ENCODE measurements at places on chromosomes 11 and 22.
A peak's percentile ranks its signal among the peaks of the same experiment; 100 is the strongest.

- peaks cover 2% of the 10 kb centered on the region for H3K4me1 ChIP-seq
- no peak for DNase-seq
- no peaks in the 10 kb centered on the region for H3K27me3 ChIP-seq
- no peak overlapping the region for H3K27ac ChIP-seq
- H3K36me3 ChIP-seq, result no peaks in the 10 kb centered on the region
Observed at GRCh38 chr11:78274739-78275138, 86.0 kb downstream of the USP35 start.

- H3K27ac ChIP-seq, result no peak overlapping the region
- no peaks in the 10 kb centered on the region for H3K4me1 ChIP-seq
- no peaks in the 10 kb centered on the region for H3K36me3 ChIP-seq
- H3K27me3 ChIP-seq, result no peaks in the 10 kb centered on the region
Observed at GRCh38 chr11:12461516-12461915, 84.1 kb downstream of the PARVA start.

GRCh38 chr22:22697377-22698117 lies 53.1 kb downstream of the GGTLC2 start:
- H3K4me3 ChIP-seq, result no peak overlapping the region
- no peak for DNase-seq
- no peak overlapping the region for H3K27ac ChIP-seq
- peaks cover 10% of the 10 kb centered on the region for H3K4me1 ChIP-seq
- H3K36me3 ChIP-seq, result no peaks in the 10 kb centered on the region

- H3K4me1 ChIP-seq, result no peaks in the 10 kb centered on the region
- peaks cover 8% of the 10 kb centered on the region for H3K36me3 ChIP-seq
- DNase-seq, result no peak
- no peaks in the 10 kb centered on the region for H3K27me3 ChIP-seq
- no peak overlapping the region for H3K4me3 ChIP-seq
Observed at GRCh38 chr11:45930031-45930794, 7.8 kb downstream of the LARGE2 start.

DNA sequence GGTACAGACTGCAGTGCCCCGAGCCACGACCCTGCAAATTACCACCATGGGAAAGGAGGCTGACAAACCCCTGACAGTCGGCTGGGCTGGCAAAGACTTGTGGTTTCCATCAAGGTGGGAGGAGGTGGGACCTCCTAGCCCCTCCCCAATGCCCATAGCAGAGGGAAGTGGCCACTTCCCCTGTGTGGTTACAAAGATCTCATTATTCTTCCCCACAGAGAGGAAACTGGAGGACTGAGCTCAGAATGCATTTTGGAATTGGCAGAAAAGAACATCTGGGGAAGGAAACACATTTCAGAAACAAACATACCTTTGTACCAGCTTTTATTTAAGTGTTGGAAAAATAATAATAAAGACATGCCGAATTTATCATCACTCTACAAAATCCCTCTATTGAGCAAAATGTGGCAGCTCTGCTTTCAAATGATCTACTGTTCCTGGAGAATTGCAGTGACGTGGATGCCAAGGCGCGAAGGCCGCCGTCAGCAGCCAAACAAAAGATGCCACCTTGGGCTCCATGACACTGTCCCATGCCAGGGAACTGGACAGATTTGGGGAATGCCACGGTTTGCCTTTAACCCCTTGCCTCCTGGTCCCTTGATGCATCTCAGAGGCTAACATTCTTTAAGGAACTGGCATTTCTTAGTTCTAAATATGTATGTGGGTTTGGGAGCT lies 169.6 kb downstream of the CRYBB2 start:
- no peak for DNase-seq
- H3K36me3 ChIP-seq, result no peaks in the 10 kb centered on the region
- no peak overlapping the region for H3K4me3 ChIP-seq
- H3K27me3 ChIP-seq, result no peaks in the 10 kb centered on the region
- no peaks in the 10 kb centered on the region for H3K4me1 ChIP-seq
- no peak overlapping the region for H3K27ac ChIP-seq

GRCh38 chr11:120660024-120660565 lies 148.5 kb downstream of the GRIK4 start:
- H3K27me3 ChIP-seq, result peaks cover 26% of the 10 kb centered on the region
- no peaks in the 10 kb centered on the region for H3K36me3 ChIP-seq
- H3K4me1 ChIP-seq, result no peaks in the 10 kb centered on the region
- DNase-seq, result peak; percentile 46

All from HCT116 (cell line).